ENCODE measurements at places on chromosomes 6 and 20.

- no peak for DNase-seq
Measured at GRCh38 chr6:11869672-11870340, 91.2 kb upstream of the ADTRP start.

DNA sequence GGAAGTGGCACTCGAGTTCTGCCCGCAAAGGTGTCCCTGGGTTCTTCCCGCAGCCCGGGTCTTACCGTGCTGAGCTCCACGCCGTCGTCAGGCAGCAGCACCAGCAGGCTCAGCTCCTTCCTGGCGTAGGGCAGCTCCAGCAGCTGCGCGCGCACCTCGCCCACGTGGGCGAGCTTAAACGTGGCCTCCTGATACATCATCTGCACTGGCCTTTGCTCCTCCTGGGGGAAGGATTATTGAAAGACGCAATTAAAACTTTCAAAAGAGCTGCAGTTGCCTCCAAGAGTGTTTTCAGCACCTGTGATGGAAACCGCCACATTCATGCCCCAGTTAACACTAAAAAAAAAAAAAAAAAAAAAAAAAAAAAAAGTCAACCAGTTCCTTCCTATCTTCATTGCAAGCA lies 11.3 kb downstream of the SERPINB9 start:
- no peak for DNase-seq

GRCh38 chr6:25301362-25301761 lies 22.2 kb downstream of the CARMIL1 start:
- DNase-seq: no peak

- no peak for DNase-seq
Measured at GRCh38 chr6:122476131-122476530, 4.5 kb upstream of the SERINC1 start.

DNA sequence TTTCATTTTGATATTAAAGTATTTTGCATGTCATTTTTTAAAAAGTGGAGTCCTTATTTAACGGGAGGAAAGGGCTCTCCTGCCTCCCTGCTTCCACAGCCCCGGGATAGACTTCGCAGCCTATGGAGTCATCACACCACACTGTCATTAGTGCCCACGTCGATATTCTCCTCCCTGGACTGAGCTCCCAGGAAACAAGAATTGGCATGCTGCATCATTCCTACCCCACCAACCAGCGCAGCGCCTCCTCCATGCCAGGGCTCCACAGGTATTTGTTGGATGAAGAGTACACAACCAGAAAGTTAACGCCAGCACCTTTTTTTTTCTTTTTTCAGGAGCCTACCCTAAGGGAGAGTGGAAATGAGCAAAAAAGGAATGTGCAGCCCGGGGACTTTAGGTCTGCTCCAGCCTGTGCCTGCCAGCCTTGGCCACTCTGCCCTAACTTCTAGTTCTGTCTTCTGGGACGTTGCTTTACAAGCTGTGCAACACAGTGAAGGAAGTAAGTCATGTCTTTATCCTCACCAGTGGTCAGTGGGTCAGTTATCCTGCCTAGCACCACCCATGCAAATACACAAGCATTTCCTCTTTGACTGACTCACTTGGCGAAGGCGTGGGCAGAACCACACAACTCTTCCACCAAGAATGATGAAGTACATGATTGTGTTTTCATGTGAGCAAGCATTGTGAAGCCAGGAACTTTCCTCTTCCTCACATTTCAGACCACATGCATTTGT lies 180.7 kb upstream of the UST start:
- no peak for DNase-seq
